DMS 273 treated with DMSO at 0.1 percent for 48 hours (cell line): ENCODE measurements at places on chromosomes 2 and 18.

DNA sequence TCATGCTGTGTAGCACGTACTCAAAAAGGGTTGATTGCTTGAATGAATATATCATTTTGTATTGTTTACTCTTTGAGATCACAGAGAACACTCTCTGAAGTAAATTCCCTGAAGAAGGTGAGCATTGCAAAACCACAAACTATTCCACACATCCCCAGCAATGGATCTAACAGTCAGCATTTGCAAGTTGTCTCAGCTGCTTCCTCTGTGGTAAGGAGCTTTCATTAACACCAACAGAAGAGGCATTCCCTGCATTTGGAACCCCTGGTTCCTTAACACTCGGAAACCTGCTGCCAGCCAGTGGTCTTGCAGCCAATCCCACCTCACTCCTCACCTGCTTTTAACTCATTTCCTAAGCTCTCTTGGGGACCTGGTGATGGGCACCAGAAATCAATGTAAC is 108.4 kb downstream of the IRS1 start:
- DNase-seq = no peak

DNA sequence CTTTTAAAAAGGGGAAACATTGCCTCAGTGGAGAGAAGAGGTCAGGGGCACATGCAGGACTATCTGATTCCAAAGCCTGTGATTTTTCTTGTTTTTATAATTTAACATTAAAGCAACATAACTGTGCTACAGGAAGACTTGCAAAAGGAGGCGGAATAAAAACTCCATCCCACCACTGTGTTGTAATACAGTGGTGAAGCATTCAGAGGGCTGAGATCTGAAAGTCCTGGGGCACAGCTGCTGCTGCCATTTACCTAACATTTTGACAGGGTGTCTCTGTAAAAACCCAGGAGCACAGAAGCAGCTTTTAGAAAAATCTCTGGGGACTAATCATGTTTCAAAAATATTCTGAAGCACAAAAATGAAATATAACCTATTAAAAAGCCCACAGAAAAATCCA is 97.6 kb downstream of the GRB14 start:
- DNase-seq = no peak

DNA sequence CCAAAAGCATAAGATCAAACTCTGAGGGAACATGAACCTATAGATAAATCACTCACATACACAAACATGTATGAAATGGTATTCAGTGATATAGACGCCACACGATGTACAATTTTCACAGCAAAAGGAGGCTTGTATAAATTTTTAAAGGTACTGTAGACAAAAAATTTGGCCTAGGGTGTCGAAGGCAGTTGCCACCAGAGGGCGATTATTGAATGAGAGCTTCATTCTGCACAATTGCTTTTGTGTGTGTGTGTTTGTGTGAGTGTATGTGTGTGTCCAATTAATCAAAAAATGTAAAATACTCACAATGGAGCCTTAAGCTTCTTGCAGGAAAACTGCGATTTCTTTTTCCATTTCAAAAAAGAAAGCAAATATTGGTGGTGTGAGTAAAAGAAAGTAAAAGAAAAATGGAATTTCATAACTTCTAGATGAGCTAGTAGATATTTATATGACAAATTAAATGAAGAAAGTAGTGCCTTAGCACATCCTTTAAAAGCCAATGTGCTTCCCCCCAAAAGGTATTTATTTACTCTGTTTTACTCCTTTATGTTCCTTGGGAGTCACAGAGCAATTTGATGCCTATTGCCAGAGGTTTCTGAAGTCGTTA is 800.1 kb downstream of the SATB2 start:
- DNase-seq = no peak

DNA sequence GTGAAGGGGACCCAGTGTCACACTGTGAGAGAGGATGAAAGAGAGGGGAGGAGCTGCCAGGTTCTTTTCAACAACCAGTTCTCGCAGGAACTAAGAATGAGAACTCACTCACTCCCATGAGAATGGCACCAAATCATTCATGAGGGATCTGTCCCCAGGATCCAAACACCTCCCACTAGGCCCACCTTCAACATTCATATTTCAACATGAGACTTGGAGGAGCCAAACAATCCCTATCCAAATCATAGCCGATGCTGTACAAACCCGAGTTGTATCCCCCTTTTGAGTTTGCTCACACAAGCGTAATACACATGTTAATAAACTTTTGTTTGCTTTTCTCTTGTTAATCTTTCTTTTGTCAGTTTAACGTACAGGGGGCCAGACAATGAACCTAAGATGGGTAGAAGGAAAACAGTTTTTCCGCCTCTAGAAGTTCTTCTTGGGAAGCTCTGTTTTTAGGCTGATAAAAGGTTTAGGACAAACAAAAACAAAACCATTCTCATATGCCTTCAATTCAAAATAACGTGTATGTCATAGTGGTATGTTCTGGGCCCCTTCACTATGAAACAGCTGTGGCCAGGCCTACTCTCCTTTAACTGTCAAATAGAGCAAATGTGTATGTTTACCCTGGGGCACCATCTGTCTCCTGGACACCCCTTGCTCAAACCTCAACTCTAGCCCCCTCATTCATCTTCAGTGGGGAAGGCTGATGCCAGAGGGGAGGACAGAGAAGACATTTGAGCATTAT is 9.1 kb upstream of the TMEM37 start:
- no peak for DNase-seq

DNA sequence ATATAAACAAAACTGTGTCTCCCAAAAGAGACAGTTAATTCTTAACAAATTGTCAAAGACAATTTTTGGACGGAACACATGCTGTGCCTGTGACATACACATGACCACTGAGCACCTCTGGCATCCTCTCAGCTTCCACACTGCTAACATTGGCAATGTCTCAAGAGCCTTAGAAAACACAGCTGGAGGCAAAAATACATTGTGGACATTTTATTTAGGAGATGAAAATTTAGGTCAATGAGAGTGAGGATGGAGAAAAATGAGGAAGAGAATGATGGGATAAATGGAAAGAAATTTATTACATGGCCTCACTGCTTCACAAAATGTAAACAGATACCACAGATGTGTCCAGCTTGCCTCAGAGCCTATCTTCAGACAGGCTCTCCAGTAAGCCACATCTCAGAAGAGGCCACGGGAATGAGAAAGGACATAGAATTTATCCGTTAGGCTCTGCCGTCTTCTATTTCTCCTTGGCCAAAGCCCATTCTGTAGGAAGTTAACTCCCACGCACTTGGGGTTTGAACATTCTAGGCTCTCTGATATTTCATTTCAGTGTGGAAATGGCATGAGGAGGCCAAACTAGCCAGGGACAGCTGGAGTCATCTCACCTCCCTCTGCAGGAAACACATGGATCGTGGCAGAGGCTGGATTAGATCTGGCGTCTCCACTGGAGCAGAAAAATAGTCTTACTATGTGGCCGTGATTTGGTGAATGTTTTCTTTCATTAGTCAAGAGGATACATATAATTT is 519.4 kb upstream of the DSEL start:
- DNase-seq = no peak

- DNase-seq = no peak
Measured at GRCh38 chr2:33337385-33337960, 139.0 kb upstream of the RASGRP3 start.

GRCh38 chr2:70041663-70042062 is 45.6 kb upstream of the PCBP1 start:
- DNase-seq = no peak

GRCh38 chr2:162002623-162003235 is 71.3 kb downstream of the DPP4 start:
- DNase-seq = peak; percentile 70

- no peak for DNase-seq
Measured at GRCh38 chr2:86305195-86305914, 32.1 kb downstream of the REEP1 start.

GRCh38 chr2:145086910-145087309 is 567.0 kb upstream of the ZEB2 start:
- no peak for DNase-seq

DNA sequence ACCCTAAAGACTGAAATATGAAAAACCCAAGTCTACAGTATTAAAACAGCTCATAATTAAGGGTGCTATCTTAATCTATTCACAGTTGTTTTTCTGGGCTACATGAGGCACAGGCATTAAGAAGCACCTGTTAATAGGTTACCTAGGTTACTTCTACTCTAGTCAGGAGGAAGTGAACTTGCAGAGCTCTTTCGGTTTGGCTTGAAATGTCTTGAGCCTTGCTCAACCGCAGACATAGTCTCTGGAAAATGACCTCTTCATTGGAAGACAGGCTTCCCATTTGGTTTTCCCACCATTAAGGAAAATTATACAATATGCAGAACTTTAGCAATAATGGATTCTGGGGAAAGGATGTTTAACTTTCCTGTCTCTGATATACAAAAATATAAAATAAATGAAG is 142.3 kb upstream of the KCNJ3 start:
- DNase-seq = no peak

DNA sequence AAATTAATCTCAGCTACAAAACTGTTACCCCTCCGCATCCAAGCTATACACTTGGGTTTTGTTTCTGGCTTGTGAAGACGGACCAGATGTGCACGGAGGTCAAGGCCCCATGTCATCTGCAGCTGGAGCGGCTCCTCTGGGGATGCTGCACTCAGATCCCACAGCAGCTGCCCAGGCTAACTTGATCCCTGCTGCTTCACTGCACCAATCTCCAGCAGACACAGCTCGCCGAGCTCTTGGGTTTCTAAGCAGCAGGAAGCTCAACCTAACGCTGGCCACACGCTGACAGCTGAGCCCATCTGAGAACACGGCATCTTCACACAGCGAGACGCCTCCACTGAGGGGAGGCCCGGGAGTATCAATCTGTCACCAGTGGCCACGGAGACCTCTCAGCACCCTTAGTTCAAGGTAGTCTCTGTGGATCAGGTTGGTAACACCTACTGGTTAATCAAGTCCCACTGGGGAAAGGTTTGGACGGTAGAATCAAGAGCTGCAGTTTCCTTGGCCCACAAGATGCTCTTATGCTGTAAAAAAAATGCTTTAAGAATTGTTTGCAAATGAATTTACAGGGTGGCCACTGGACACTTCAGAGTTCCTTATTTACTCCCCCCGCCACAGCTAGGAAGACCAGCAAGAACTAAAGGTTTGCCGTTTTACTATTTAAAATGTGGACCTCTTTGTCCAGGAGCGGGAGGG is 67.5 kb downstream of the EMILIN2 start:
- DNase-seq = no peak

- DNase-seq = no peak
Measured at GRCh38 chr2:191427031-191427430, 181.8 kb downstream of the MYO1B start.

GRCh38 chr2:17249249-17249648 is 269.0 kb downstream of the RAD51AP2 start:
- no peak for DNase-seq

- no peak for DNase-seq
Measured at GRCh38 chr18:13517369-13517768, 209.0 kb downstream of the FAM210A start.

DNA sequence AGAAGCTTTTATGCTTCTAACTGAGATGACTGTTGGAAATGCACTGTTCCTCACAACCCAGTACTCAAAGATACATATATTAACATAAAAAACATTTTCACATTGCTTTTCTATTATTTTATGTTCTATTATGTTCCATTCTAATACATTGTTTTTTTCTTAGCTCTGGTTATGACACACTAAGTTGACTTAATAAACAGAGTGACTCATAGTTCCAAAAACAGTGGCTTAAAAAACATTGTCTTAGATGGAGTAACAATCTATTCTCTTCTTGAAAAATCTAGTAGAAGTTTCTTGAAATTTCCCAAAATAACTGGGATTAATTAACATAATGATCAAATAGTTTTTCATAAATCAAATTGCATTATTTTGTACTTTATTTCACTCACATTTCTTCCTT is 328.2 kb upstream of the LRATD1 start:
- DNase-seq = no peak

- DNase-seq = no peak
Measured at GRCh38 chr2:22798386-22798785, 586.6 kb upstream of the KLHL29 start.

GRCh38 chr18:35827903-35828275 is 144.6 kb upstream of the RMP24 start:
- DNase-seq = no peak

- DNase-seq = no peak
Measured at GRCh38 chr2:134191835-134192234, 62.0 kb upstream of the MGAT5 start.

GRCh38 chr2:141348481-141348880 is 782.3 kb downstream of the LRP1B start:
- DNase-seq = no peak

GRCh38 chr2:46286715-46287114 is 10.5 kb upstream of the EPAS1 start:
- DNase-seq = no peak

DNA sequence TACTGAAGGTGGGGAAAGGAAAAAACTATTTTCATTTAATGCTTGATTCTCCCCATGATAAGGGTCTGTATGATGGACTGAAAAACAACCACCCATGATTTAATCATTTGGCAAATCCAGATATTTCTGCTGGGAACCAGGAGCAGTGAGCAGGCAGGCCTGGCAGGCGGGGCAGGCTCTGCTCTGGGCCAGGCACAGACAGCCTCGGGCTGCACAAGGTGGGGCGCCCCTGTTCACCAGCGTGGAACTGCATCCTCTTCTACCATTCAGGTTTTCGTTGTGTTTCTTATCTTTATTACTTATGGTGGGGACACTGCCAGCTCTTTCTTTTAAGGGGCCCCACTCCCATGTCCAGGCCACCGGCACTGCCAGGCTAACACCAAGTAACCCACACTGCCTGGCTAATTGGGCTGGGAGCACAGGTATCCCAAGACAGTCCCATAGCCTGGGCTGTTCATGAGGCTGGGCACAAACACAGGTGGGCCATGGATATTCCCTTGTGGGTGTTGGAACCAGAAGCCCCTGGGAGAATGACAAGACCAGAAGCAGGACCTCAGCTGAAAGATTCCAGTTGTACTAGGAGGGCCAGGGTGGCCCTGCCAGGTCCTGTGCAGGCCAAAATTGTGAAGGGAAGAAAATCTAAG is 57.1 kb upstream of the RALBP1 start:
- DNase-seq = no peak

DNA sequence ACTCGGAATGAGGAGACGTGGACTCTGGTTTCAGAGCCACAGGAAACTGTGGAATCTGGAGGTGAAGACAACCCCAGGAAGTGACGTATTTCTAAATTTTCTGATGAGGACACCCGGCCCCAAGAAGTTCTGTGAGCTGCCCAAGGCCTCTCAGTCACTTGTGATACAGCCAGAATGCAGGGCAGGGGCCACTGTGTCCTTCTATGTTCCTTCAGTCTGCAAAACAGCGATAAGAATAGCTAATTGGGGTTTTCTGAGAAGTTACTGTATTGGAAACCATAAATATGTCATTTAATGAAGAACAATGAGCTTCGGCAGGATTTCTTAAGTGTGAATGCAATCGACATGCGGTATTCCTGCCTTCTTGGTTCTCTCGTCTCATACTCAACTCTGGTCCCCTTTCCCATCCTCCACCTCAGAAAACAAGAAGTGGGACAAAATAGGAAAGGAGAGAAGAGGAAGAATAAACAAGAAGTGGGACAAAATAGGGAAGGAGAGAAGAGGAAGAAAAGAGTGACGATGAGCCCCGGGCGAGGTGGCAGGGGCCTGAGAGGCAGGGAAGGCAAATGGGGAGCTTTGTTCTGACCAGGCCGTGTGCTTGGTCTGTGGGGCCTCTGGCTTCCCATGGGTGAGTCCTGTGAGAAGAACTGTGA is 282.0 kb upstream of the REV1 start:
- no peak for DNase-seq
